ENCODE measurements at places on chromosomes 1 and 21. TPM values are rescaled to one million over a fixed set of nuclear protein-coding genes. Genes with fewer than 3 reads are reported as not detected.

DNA sequence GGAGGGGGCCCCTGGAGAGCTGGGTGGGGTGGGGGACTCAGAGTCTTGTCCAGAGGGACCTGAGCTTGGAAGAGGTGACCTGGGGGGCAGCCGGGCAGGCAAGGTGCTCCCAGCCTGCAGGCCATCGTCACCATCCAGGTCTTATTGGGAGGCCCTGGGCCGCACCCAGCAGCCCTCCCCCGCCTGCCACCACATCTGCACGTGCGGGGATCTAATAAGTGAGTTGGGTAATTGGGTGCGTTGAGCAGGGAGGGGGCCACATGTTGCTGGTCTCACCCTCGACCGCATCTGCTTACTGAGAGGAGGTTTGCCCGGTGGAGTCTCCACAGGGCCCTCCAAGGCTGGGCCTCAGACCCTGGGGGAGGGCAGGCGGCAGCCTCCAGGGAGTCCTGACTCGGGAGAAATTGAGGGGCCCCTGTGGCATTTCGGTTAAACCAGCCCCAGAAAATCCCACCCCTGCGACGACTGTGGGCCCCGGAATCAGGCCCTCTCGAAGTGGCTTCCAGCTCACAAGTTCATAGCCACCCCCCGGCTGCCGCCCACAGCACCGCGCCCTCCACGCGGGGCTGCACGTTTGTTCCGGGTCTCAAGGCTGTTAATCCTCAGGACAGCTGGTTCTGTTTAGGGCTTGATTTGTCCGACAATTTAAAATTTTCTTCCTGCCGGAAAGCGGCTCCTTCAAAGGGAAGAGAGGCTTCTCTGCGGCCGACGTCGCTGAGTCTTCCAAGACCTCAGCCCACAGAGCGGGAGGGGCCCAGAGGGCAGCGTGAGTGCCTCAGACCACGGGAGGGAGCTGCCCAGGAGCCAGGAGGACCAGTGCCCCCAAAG lies 14.7 kb upstream of the COL6A2 start:
- peak; percentile 69 for DNase-seq

DNA sequence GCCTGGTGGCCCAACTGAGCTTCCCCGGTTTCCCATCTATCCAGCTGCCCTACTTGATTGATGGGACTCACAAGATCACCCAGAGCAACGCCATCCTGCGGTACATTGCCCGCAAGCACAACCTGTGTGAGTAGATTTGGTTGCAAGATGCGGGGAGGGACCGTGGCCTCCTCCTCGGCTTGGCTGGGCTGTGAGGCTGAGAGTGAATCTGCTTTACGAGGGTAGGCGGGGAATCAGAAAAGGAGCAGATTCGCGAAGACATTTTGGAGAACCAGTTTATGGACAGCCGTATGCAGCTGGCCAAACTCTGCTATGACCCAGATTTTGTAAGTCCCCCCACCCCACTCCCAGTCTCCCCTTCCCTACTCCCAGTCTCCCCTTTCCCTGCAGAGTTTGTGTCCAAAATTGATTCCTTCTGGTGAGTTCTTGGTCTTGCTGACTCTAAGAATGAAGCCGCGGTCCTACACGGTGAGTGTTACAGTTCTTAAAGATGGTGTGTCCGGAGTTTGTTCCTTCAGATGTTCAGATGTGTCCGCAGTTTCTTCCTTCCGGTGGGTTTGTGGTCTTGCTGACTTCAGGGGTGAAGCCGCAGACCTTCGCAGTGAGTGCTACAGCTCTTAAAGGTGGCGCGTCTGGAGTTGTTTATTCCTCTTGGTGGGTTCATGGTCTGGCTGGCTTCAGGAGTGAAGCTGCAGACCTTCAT lies 1.5 kb downstream of the GSTM2 start:
- DNase-seq: no peak

GRCh38 chr1:241612533-241613477 lies 27.4 kb downstream of the CHML start:
- DNase-seq: no peak

Gene TCHH
- polyA plus RNA-seq: not detected

Gene CAMK2N1
- 20.2 TPM for polyA plus RNA-seq

Data from stomach (tissue), 19 donors.